Caco-2 (cell line): ENCODE measurements at places on chromosomes 3 and 15. TPM values are rescaled to one million over a fixed set of nuclear protein-coding genes. Genes with fewer than 3 reads are reported as not detected.
A peak's percentile ranks its signal among the peaks of the same experiment; 100 is the strongest.

MNS1 gene
- total RNA-seq: 2.6 and 3.0 TPM in 2 replicates

TMEM212 gene
- total RNA-seq: not detected in 2 replicates

RBP2 gene
- total RNA-seq: 26.9 and 28.0 TPM in 2 replicates

LMLN gene
- 2.4 and 2.5 TPM in 2 replicates for total RNA-seq

DNA sequence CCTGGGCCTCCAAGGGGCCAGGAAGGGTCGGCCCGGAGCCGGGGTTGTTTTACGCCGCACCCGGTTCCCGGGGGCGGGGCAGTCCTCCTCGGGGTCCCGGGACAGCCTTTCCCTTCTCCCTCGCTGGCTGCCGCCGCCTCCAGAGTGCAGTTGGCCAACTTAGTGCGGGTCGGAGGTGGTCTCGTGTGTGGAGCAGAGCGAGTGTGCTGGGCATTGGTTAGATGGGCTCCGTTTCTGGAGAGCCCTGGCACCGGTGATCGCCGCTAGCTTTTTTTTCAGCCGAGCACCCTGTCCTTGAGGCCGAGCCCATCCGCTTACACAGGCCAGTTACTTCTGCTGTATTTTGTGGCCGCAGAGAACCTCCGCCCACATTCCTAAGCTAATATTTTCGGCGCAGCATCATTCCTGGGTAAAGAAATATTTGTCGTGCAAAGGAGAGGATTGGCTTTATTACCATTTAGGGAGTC, 585 bp downstream of the KIF23 start:
- DNase-seq: peak; percentile 75

DNA sequence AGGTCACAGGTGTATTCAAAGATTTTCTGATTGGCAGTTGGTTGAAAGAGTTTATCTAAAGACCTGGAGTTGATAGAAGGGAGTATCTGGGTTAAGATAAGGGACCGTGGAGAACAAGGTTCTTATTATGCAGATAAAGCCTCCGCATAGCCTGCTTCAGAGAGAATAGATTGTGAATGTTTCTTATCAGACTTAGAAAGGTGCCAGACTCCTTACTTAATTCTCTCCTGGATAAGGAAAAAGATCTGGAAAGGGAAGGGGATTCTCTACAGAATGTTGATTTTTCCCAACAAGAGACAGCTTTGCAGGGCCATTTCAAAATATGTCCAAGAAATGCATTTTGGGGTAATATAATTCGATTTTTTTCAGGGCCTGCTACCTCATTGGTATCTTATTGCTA, 341.3 kb upstream of the RARB start:
- DNase-seq: no peak

- DNase-seq: no peak
Observed at GRCh38 chr3:51390246-51391074, 625 bp upstream of the RBM15B start.

DNA sequence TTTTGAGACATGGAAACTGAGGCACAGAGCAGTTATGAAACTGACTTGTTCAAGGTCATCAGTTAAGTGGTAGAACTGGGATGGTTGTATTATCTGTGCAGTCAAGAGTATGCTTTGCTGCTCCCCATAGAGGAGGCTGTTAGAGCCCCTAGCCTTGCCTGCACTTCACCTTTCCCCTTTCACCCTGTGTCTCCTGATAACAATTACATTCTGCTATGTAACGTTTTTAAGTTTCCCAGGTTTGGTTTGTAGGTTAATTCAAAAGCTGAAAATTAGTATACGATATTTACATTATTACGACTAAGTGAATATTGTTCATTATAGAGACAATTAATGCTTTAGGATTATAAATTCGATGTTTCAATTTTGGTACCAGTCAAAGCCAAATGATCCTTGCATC, 89.9 kb downstream of the ECT2 start:
- DNase-seq: no peak

DNA sequence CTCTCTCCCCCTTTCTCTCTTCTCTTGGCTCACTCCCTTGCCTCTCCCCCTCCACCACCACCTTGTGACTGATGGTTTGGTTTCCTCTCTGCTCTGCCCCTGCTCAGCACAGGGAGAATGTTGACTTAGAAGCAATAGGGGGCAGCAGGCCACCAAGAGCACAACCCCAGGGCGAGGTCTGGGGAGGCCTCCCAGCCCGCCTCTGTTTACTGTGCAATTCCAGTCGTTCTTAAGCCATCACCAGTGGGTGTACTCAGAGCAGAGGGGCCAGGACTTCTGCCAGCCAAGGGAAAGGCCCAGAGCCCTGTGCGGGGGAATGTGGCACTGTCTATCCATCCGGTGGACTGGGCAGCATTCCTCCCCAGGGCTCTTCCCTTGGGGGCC, 5.7 kb upstream of the APEH start:
- peak; percentile 43 for DNase-seq

DNA sequence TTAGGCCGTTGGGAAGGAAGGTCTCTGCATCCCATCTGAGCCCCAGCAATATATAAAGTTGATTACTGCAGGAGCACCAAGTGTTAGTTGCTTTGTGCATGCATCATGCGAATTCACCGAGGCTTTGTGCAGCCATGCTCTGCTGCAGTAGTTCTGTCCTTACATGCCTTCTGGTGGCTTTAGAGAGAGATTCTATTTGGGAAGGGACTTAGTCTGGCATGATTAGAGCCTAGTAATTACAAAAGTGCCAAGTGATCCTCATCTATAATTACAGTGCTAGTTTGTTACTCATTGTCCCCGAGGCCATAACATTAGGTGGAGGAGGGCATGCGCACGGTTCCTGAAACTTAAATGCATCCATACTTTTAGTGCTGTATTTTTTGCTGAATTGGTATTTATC, 353.6 kb downstream of the CNTN4 start:
- DNase-seq: no peak

GRCh38 chr3:124174476-124174875, 182.6 kb upstream of the ROPN1 start:
- no peak for DNase-seq

GRCh38 chr15:47203993-47204392, 513.3 kb upstream of the SEMA6D start:
- no peak for DNase-seq

DNA sequence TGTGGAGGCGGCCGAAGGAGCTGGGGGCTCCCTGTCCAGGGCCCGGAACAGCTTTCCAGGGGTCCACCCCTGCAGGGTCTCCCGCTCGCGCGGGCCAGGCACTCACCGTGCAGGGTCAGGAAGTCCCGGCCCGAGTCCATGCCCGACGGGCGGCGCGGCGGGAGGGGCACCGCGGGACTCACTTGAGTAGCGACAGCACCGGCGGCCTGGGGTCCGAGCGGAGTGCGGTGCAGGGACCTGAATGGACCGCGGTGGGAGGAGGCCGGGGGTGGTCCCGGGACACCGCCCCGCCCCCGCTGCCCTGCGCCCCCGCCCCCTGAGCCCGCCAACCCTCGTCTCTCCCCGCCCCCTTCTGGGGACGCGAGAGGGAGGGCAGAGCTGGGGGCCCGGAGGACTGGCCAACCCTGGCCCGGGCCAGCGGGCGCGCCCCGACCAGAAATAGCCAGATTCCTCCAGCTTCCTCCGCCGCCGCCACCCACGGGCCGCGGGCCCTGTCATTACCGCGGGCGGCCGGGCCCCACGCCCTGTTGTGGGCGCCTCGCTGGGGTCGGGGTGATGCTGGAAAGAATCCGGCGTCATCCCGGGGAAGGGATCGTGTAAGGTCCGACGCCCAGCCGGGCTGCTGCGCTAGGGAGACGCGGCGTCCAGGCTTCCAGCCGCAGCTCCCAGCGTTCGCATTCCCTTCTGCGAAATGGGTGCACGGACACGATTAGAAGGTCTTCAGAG, at the start of gene PLCD1:
Gene PLCD1 (minus strand): TSS at position 243 of the 726 bp plus-strand sequence. CDS start 103 bp downstream, at position 140.
- DNase-seq: no peak
